ENCODE measurements at places on chromosomes 7 and 10. TPM values are rescaled to one million over a fixed set of nuclear protein-coding genes. Genes with fewer than 3 reads are reported as not detected.

DNA sequence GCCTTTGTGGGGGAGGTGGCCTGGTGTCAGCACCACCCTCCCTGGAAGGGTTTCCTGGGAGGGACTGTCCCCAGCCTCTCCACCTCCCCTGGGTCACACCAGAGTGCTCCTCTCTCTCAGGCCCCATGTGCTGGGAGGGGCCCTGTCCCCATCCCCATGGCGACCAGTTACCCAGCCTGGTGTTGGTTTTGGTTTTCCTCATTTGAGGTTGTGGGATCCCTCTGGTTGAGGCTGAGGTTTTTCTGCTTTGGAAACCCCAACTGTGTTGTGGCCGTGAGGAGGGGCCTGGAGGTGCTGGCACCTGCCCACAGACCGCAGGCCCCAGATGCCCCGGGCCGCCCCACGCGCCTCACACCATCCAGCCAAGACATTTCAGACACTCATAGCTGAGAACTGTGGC is 106.3 kb downstream of the GRK5 start:
- no peak for DNase-seq

- peak; percentile 70 for DNase-seq
Measured at GRCh38 chr7:47648275-47648925, 66.5 kb upstream of the TNS3 start.

DNA sequence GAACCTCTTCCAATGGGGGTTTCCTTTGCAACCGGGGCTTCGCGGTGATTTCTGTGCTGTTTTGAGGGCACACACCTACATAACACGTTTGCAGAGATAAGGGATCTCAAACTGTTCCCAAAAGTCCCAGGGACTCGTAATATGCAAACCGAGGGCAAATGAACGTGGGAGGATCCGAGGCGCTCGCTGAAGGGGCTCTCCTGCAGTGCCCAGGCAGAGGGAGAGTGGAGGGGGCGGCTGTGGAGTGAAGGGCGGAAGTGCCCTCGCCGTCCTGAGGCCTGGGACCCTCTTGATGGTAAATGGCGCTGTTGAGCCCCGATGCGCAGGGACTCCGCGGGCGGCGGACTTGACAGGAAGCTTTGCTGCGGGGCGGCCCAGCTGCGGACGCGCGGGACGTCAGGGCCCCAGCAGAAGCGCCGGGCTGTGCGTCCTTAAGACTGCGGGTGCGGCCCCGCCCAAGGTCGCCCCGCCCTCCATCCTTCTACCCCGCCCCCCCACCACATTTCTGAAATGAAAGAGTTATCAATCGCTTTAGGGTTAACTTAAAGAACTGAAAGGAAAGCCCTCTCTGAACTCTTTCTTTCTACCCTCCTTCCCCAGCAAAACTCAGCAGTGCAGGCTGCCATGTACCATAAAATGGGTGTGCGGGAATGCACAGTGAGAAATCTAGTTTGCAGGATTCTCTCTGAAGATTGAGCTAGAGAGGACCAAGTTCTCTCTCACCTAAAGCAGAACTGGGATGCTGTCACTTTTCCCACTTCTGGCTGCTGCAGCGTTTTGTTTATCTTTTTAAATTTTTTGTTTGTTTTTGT is 151.8 kb upstream of the YAE1 start:
- peak; percentile 28 for DNase-seq

GRCh38 chr7:37446371-37446770 is 2.3 kb downstream of the ELMO1 start:
- DNase-seq: no peak

DNA sequence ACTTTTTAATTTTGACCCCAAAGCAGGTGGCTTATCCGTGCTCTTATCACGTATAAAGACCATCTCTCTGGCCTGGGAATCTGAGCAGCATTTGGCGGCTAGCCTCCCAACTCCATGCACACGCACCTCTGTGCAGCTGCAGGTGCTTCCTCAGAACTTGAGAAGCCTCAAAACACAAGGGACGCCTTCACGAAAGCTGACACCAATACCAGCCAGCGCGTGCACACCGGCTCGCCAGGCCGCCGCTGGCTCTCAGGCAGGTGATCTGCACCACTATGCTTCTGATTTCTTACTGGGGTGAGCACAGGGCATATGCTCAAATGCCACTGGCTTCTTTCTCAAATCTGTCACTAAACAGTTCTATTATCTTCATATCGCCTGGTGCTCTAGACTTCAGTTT is 145.0 kb downstream of the PARD3 start:
- no peak for DNase-seq

- DNase-seq: peak; percentile 54
Measured at GRCh38 chr7:8443576-8444467, 10.4 kb downstream of the NXPH1 start.

- DNase-seq: no peak
Measured at GRCh38 chr7:156493942-156494341, 146.6 kb upstream of the RNF32 start.

ZNF853 gene
- polyA plus RNA-seq: 14.2 TPM

GTPBP10 gene
- 21.9 TPM for polyA plus RNA-seq

DGKI gene
- 0.50 TPM for polyA plus RNA-seq

CADPS2 gene
- 3.1 TPM for polyA plus RNA-seq

Data from muscle of back (tissue), 13 donors.